ENCODE measurements at places on chromosomes 3 and 15.
A peak's percentile ranks its signal among the peaks of the same experiment; 100 is the strongest.

GRCh38 chr15:78291698-78292097 is 7.7 kb downstream of the SKIC8 start:
- DNase-seq: no peak

DNA sequence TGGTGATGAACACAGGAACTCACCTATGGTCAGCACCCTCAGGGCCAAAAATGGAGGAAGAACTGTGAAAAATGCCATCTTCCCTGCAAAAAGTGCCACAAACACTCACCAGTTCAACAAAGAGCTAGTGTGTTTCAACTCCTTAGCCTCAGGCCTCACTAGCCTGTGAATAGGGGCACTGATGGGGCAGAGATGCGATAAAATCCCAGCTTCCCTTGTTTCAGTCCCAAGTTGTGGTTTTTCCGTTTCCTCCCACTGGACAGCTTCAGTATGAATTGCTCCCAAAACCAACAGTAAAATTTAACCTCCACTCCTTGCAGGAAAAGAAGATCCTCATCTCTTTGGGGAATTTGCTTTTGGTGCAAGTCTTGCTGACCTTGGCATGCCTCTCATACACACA is 117.4 kb upstream of the ADAMTS9 start:
- DNase-seq: no peak

- DNase-seq: no peak
These were observed 255.4 kb downstream of the ARPP21 start for GRCh38 chr3:35894735-35895134.

DNA sequence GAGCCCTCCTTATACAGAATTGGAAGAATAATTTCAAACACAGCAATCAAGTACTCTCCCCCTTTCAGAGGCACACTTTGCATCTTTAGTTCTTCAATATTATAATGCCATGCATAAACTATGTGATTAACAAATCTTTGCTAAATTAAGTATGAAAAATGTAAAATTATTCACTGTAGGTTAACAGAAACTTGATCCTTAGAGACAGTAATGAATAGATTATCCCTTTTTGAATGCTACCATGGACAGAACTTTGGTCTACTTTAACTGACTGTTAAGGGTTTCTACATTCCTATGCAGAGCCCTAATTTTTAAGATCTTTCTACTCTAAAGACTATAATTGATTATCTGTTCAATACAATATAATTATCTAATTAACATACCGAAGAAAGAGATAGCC is 25.7 kb upstream of the XXYLT1 start:
- no peak for DNase-seq

GRCh38 chr3:159074756-159075701 is 273.2 kb downstream of the MFSD1 start:
- DNase-seq: no peak

GRCh38 chr3:195438371-195438770 is 4.4 kb downstream of the ACAP2 start:
- no peak for DNase-seq

DNA sequence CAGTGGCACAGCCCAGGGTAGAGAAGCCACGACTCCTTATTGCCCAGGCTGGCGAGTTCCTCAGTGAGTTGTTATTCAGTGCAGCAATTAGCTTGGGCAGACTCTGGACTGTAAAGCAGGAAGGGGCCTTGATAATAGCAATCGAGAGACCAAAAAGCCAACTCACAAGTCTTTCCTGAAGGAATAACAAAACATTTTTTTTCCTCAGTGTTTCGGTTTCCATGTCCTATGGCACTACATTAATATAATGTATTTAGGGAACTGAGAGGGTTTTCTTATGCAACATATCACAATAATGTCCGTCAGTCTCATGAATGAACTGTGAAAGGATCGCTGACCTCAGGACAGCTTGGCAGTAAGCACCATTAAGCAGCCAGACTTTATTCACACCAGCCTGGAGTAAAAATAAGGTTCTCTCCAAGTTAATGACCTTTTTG is 248.9 kb upstream of the TBL1XR1 start:
- DNase-seq: no peak

- DNase-seq: no peak
These were observed 411.7 kb downstream of the MAGI1 start for GRCh38 chr3:65627062-65627461.

- no peak for DNase-seq
These were observed 20.1 kb upstream of the PLSCR5 start for GRCh38 chr3:146625186-146625775.

GRCh38 chr3:102179326-102180177 is 255.3 kb upstream of the ZPLD1 start:
- DNase-seq: no peak

GRCh38 chr15:95162069-95162468 is 930.7 kb downstream of the MCTP2 start:
- DNase-seq: no peak

DNA sequence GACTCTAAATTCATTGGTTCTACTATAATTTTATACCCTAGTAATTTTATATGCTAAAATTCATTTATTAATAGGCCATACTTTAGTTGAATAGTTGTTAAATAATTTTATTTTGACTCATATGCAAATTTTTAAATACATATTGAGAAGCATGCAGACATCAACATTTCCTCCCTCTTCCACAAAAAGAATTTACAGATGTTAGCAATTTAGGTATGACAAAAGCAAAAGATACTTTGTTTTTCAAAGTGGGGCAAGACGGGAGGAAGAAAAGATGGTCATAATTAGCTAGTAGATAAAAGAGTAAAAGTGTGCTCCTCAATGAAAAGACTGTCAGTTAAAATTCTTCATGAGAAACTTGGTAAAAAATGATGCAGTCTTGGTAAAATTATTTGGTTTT is 148.9 kb upstream of the TSPAN3 start:
- no peak for DNase-seq

DNA sequence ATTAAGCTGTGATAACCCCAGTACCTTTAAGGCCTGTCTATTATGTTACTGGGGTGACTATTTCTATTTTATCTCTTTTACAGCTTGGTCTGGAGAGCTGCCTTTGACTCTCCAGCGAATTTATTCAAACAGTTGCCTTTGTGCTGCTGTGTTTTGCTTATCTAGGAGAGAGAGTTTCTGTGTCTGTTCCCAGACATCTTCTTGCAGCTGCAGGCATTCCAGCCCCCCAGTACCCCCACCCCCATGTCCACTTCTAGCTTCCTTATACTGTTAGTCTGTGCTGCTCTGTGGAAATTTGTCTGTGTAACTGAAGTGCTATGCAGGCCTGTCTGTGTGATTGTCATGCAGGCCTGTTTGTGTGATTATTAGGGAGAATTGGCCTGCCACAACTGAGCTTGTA is 713.7 kb upstream of the SEMA6D start:
- DNase-seq: no peak

DNA sequence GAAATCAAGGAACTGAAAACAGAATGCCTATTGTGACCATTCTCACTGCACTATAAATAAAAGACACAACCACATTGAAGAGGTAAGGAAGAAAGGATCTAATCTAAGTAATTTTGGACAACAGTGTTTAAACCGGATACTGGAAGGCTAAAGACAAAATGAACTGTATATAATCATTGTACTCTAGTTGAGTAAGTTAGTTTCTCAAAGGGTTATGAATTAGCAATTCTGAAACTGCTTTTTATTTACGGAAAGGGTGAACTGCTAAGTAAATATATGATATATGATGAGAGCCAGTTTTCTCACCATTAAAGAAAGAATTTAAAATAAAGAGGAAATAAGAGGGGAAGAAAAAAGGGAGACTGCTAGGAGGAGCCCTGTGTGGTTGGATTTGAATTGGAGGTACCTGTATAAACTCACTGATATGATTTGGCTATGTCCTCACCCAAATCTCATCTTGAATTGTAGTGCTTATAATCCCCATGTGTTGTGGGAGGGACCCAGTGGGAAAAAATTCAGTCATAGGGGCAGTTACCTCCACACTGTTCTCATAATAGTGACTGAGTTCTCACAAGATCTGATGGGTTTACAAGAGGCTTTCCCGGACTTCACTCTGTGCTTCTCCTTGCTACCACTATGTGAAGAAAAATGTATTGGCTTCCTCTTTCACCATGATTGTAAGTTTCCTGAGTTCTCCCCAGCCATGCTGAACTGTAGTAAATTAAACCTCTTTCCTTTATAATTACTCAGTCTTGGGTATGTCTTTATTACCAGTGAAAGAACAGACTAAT is 607.7 kb downstream of the PYDC2 start:
- DNase-seq: no peak

GRCh38 chr3:185341616-185342458 is 21.1 kb upstream of the MAP3K13 start:
- no peak for DNase-seq

- no peak for DNase-seq
These were observed 237.5 kb downstream of the NTRK3 start for GRCh38 chr15:88018869-88019641.

GRCh38 chr15:36599620-36600433 is 20.4 kb downstream of the CDIN1 start:
- DNase-seq: no peak

DNA sequence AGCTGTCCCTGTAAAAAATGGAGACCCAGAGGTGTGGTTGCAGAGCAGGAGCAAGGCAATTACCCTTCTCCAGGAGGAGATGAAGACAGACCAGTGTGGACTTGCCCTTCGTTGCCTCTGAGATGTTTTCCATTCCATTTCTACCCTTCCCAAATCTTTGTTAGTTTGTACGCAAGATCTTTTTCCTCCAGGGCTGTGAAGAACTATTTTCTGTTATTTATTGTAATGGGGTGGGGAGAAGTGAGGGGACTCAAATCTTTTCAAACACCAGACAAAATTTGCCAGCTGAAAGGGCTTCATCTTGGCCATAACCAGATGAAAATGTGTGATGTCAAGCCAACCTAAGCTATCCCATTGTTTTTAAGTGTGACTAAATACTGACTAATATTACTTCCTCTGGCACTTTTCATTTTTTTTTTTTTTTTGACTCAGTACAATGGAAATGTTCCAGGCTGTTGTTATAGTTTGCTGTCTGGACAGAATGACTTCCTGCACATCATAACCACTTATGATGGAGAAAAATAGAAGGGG is 271.3 kb upstream of the TPRG1 start:
- DNase-seq: no peak

DNA sequence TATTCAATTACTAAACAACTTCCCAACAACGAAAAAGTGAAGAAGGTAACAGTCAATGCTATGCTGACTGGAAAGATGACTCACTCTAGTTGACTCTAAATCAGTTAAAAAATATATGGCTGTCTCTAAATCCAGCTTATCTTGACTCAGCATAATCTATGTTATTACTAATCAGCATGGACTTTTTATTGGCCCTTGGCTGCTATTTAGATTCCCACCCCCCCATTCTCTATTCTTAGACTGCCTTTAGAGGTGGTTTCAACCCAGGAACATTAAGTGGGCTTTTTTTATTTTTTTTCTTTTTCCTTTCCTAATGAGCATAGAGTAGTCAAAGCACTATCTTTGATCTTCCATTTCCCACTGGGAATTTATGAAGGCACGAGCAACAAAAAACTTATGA is 1.9 kb downstream of the PCOLCE2 start:
- DNase-seq: no peak

DNA sequence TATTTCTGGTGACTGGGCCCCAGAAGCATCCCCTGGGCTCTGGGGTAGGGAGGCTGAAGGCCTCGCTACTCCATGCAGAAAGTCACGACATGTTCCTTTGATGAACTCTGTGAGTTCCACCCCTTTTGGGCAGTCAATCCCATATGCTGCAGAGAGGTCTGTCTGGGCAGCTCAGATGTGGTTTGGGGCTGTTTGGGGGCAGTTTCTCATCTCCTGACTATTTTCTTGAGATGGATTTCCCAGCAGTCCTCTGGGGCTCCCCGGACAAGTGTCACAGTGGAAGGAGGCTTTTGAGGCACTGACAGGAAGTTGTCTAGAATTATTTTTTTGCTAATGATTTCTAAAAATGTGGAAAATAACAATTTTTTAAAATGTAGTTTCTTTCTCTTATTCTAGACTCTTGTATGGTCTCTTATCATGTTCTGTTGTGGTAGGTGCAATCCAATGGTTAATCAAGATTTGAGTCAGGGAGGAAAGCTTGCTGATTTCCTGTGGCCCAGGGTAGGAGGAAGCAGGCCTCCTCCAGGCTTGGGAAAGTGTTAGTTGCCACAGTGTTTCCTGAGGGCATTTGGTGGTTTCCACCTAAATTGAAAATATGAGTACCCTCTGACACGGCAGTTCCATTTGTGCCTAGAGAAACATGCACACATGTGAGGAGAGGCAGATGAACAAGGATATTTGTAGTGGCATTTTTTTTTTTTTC is 19.9 kb upstream of the TATDN2 start:
- peak; percentile 21 for DNase-seq

GRCh38 chr3:136778865-136779264 is 26.7 kb upstream of the STAG1 start:
- no peak for DNase-seq

DNA sequence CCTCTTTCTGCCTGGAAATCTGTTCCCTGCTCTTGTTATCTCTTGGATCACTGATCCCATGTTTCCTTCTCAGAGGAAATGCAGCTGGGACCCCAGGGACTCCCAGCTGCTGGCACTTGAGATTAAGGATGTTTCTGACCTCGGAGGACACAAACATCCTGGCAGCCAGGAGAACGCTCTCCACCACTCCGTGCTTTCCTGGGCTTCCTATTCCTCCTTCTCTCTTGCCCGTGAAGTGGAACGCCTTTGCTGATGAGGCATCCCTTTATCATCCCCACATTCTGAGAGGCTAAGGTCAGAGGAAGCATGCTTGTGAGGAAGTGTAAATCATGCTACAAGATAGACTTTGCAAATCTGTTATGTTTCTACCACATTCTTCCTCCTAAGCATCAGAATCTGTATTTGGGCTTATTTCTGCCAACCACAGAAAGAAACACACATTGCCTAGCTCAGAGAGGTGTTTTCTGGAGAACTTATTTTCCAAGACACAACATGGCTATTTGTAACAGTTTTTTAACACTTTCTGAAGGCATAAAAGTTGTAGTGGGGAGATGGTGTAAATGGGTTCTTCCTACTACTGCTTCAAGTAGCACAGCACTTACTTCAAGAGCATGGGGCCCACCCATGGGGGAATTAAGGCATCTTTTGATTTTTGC is 25.6 kb upstream of the LDHAL6B start:
- no peak for DNase-seq

- DNase-seq: no peak
These were observed 26.3 kb upstream of the THRB start for GRCh38 chr3:24520976-24521419.

GRCh38 chr3:23709987-23710386 is 95.8 kb upstream of the UBE2E1 start:
- DNase-seq: no peak

DNA sequence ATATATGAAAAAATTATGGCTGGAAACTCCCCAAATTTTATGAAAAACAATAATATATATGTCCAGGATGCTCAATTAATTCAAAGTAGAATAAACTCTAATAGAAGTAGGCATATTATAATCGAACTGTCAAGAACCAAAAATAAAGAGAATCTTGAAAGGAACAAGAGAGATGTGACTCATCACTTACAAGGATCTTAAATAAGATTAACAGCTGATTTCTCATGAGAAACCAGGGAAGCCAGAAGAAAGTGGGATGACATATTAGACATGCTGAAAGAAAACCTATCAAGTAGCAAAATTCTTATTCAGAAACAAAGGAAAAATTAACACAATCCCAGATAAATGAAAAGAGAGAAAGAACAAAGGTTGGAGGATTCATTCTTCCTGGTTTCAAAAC is 66.8 kb downstream of the FAIM start:
- no peak for DNase-seq

- no peak for DNase-seq
These were observed 60.2 kb downstream of the NPTN start for GRCh38 chr15:73573037-73573436.

GRCh38 chr15:81087066-81087465 is 47.0 kb upstream of the CFAP161 start:
- DNase-seq: no peak

GRCh38 chr15:28934645-28935044 is 48.9 kb downstream of the APBA2 start:
- no peak for DNase-seq

- DNase-seq: peak; percentile 76
These were observed 35.3 kb downstream of the ANXA2 start for GRCh38 chr15:60362321-60363086.

Data from CD4-positive, alpha-beta T cell treated with Interleukin-15 for 4 hours (primary cell).